Diencephalon (tissue), 1 donor: ENCODE measurements at places on chromosomes 1 and 21. TPM values are rescaled to one million over a fixed set of nuclear protein-coding genes. Genes with fewer than 3 reads are reported as not detected.

S100A2 gene
- total RNA-seq: not detected

MEX3A gene
- total RNA-seq: 33.4 TPM

PTGFRN gene
- total RNA-seq: 72.0 TPM

DMBX1 gene
- 1.8 TPM for total RNA-seq

RAP1GAP gene
- total RNA-seq: 47.1 TPM

AGL gene
- total RNA-seq: 47.7 TPM

RGS13 gene
- total RNA-seq: 1.2 TPM

SPRR4 gene
- total RNA-seq: not detected

RBP7 gene
- total RNA-seq: not detected

CDC42SE1 gene
- 36.4 TPM for total RNA-seq

CD1D gene
- total RNA-seq: 0.23 TPM

KRTAP19-1 gene
- not detected for total RNA-seq
